ENCODE measurements at places on chromosomes 5 and 9.

DNA sequence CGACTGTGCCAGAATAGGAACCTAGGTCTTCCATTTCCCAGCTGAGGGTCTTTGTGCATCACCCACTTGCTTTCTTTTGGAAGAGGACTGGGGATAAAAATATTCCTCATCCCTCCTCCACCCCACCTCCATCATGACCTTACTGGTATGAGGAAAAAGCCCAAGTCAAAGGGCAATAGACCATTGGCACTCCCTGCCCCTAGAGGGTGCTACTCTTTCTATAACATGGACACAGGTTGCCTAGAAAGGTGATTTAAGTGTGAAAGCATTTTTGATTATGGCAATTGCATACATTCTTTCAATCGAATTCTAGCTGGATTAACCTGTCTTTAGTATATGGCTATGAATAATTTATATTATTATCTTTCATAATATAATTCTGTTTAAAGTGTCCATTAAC lies 22.8 kb upstream of the ZNF618 start:
- DNase-seq = no peak

DNA sequence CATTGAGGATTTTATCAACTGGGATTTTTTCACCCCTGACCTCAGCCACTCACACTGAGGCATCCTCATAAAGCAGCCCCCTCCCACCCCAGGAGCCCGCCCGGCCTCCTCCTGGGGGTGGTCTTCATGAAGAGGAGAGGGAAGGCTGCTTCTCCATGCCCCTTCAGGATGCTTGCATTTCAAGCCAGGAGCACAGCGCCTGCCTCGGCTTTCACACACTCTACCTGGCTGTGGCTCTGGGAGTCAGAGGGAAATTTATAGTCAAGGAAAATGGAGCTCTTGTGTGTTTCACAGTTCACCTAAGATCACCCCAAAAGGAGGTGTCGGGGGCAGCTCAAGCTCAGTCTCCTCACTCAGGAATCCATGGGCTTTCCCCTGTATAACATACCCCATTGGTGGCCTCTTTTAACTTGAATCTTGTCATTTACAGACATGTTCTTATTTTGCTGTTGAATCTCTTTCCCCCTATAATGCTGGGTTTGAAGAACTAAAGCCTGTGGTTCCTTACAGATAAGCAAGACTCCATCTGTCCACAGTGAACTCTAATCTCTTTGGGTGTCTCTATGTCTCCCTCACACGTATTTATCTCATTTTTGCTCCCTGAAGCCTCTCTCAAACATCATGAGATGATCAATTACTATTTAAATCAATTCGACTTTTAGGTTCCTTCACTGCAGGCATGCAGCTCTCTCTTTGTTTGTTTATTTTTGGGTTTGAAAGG lies 22.6 kb upstream of the IQGAP2 start:
- no peak for DNase-seq

DNA sequence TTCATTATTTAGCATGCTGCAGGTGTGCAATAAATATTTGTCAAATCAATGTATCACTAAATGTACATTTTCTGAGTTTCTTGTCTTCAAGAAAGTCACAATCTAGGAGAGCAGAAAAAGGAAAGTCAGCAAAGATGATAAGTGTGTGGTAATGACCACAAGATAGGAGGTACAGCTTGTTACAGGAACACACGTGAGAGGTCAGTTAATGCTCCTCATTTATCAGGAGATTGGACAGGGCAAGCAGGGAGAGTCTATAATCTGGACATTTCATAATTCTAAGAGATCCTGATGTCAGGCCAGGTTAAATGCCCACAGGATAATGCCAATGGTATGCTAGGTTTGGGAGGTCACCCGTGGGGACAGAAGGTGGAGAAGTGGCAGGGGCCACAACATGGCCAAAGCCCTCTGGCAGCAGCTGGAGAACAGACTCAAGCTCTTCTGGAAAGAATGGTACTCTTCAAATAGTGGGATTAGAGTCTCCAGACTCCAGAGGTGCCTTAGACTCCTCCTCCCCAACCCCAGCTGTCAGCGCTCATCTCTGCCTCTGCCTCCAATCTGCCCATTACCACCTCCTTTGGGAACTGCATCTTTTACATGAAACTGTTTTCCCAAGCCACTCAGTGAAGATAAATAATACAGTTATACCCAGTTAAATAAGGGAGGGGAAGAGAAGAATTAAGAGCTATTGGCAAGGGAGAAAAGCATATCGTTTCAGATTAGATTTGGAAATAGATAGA lies 114.3 kb downstream of the ASTN2 start:
- no peak for DNase-seq

GRCh38 chr5:154783774-154784460 lies 28.7 kb downstream of the LARP1 start:
- no peak for DNase-seq

- no peak for DNase-seq
Observed at GRCh38 chr9:107263289-107263688, 19.8 kb upstream of the RAD23B start.

DNA sequence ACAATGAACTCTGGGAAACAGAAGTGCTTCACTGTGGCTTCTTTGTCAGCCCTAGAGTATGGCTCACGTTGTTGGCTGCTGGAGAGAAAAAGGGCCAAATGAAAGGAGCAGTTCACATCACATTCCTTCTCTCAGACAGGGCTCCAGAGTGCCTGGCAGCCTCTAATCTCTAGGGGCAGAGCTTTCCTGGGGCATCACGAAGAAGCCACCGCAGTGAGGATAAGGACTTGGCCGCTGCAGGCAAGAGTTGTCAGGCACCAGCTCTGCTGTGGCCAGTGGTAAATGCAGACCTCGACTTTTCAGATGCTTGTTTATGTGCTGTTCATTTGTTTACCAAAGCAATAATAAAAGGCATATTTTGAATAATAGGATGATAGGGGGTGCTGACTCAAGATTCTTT lies 227.2 kb downstream of the ICE1 start:
- no peak for DNase-seq

DNA sequence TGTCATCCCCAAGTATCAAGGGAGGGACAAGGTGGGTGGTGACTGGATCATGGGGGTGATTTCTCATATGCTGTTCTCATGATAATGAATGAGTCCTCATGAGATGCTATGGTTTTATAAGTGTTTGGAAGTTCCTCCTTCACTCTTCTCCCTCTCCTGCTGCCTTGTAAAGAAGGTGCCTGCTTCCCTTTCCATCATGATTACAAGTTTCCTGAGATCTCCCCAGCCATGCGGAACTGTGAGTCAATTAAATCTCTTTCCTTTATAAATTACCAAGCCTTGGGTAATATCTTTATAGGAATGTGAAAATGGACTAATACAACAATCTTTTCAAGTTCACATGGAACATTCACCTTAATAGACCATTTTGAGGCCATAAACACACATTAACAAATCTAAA lies 21.5 kb upstream of the DOCK2 start:
- DNase-seq = no peak

- no peak for DNase-seq
Observed at GRCh38 chr5:5296051-5296450, 126.4 kb upstream of the ICE1 start.

GRCh38 chr9:80775530-80775929 lies 913.8 kb downstream of the TLE1 start:
- DNase-seq = no peak

- no peak for DNase-seq
Observed at GRCh38 chr9:100111235-100111634, 12.2 kb downstream of the INVS start.

DNA sequence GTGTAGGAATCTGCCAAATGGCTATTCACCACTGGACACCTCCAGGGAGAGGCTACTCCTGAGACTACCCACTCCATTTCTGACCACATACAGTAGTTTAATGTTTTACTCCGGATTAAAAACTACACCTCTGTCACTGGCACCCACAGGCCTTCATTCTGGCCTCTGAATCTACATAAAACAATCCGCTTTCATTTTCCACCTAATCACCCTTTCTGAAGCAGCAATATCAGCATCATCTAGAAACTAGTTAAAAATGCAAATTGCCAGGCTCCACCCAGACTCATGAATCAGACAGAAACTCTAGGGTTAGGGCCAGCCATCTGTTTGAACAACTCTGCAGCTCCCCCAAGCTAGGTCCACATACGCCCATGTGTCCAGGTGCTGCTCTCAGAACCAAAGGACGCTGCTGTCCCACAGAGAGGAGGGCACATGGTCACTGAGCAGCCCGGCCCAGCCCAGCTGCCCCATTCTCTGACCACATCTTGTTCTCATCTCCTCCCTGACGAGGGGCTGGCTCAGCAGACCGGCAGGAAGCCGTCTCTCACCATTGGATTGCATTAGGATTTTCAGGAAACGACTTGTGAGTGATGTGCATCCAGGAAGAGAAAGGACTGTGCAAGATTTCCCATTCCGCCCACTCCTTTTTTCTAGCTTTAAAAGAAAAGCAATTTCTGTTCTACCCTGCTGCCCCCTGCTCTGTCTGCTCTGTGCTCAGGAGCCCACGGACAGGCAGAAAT lies 34.7 kb downstream of the ADAM19 start:
- peak; percentile 31 for DNase-seq

GRCh38 chr5:130964231-130965202 lies 200.5 kb downstream of the HINT1 start:
- no peak for DNase-seq

DNA sequence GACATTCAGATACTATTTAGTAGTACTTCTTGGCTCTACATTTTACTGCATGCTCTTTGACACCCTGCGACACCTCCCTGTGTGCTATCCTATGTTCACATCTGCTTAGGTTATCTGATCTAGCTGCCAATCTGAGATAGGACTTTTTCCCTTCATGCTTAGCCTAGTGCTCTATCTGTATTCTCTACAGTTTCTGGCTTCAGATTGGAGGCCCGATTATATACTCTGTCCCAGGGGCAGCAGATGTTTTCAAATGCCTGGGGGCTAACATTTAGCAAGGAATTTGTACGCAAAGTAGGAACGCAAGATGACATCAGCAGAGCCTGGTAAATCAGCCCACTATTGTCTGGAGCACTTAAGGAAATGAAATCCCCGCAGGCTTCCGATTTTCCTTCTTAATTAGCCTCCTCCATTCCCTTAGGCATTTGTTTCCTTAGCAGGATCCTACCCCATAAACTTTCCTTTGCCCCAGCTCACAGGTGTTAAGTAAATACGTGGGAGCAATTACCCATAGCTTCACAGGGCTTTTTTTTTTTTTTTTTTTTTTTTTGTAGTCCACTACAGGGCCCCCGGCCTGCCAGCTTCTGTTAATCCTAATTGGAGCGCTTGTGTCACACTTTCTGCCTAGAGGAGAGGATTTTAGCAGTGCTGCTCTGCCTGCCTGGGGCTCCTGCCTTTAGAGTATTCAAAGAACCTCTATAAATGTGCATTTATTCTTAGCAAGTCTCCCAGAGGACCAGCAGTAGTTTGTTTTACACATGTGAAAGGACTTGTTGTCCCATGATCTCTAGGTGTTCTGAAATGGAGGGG lies 61.1 kb upstream of the LPAR1 start:
- no peak for DNase-seq

DNA sequence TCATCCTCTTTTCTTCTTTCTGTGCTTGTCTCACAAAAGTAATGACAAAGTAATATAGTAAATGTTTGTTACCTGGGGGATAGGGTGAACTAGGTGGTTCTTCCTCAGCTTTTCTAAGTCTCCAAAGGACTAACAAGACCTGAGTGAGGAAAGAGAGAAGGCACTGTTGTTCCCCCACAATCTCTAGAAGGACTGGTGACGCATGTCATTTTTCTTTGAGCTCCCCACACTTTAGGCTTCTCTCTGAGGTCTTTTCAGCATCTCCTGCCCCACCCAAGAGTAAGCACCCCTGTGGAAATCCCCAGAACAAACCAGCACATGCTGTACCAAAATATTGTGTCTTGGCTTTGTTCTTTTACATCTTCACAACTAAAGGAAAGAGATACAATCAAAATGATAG lies 2.4 kb upstream of the IL7R start:
- peak; percentile 92 for DNase-seq

DNA sequence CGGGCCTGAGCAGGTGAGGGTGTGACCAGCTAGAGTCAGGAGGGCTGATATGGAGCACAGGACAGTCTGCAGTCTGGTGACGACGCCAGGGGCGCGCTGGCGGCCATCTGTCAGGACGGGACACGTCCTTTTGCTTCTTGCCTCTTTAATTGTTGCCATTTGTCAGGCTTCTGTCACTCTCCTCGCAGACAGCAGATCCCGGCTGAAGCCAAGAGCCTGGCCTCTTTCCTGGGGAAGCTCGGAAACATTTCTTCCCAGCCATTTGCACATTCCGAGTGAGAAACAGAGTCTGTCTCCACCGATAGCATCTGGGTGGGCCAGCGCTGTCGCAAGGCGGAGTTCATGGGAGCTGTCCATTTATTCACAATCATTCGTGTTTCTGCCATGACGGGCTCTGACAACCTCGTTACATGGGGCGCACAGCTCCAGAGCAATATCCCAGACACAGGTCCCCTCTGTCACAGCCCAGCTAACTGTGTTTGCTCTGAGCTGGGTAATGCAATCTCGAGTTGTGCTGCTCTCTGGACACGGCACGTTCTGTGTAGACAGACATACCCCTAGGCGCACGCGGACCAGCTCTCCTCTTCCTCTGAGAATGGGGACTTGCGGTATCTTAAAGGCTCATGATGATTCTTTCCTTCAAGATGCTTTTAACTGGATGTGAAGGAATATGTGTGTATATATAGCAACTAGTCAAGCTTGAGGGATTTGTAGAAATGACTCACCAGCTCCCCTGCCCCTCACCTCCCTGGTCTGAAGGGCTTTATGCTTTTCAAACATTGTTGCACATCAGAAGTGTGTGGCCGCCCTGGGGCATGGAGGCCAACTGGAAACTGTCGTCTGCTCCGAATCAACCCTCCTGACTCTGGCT lies 105.3 kb upstream of the FCN2 start:
- no peak for DNase-seq

DNA sequence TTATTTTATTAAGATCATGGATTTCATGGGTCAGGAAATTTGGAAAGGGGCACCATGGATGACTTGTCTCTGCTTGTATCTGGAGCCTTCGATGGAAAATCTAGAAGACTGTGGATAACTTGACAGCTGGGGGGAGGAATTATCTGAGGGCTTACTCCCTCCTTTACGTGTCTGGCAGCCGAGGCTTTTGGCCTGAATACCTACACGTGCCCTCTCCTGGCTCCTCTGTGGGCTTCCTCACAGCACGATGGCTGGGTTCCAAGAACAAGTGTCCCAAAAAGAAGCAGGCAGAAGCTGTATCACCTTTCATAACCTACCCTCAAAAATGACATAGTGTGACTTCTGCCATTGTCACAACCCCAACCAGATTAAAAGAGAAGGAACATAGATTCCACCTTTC lies 228.9 kb downstream of the GRIA1 start:
- no peak for DNase-seq

DNA sequence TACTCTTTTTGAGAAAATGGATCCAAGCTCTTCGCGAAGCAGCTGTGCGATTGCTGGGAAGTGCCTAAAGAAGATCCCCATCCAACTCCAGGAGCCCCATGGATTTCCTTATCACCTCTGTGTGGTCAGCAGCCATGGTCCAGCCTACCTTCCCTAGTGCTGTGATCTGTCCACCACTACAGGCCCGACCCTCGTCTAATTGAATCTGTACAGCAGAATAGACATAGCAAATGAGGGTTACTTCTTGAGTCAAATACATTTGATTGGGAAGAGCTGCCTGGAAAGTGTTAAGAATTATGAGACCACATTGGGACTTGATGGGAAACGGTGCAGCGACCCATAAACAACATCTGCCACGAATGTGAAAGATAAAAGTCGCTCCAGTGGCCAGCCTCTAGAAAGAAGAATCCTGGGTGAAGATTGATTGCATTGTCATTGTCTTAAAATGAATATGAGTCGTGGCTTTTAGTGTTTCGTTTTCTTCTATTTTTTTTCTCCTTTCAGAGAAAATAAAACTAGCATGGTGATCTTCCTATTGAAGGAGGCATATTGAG lies 118.4 kb downstream of the PAM start:
- DNase-seq = no peak

- no peak for DNase-seq
Observed at GRCh38 chr5:14665101-14665822, 744 bp downstream of the OTULIN start.
